ENCODE measurements at places on chromosomes 7 and 10. TPM values are rescaled to one million over a fixed set of nuclear protein-coding genes. Genes with fewer than 3 reads are reported as not detected.

The PCLO gene
- total RNA-seq: 0.17 TPM

DNA sequence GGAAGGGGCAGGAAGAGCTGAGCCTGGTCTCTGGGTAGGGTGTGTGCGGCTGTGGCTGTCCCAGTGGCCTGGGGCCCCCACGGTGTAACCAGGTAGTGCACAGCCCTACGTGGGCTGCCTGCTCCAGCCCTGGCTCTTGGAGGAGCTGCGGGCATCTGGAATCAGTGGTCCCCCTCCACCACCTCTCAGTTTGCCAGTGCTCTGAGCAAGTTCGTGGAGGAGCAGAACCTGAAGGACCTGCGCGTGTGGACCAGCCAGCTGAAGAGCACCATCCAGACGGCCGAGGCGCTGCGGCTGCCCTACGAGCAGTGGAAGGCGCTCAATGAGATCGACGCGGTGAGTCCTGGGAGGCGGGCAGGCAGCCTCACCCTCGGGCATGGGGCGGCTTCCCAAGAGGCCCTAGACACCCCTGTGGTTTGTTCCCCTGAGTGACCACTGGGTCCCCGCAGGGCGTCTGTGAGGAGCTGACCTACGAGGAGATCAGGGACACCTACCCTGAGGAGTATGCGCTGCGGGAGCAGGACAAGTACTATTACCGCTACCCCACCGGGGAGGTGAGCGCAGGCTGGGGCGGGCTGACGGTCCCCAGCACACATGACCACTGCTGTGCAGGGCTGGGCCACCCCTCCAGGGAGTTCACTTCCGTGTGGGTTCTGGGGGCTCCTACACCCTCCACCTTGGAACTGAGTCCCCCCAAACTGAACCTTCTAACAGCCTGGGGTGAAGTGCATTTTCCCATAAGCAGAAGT is 18.6 kb downstream of the PFKFB3 start:
- no peak for DNase-seq

DNA sequence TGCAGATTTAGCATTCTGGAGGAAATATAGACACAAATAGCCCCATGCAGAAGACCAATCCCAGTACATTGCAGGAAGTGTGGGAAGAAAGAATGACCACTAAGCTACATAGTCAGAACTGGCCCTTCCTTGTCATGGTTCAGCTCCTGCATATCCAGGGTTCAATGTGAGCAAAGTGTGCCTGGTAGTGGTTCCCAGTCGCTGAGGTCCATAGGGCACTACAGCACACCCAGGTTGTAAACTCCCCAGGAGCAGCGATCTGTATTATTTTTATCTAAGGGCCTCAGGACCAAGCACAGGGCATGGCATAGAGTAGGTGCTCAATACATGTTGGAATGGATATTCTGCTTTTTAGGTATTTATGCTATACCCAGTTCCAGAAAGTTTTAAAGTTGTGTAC is 114.4 kb downstream of the RTKN2 start:
- no peak for DNase-seq

- DNase-seq: no peak
Measured at GRCh38 chr7:139618482-139619366, 95.2 kb downstream of the CLEC2L start.

The CNPY1 gene
- not detected for total RNA-seq

DNA sequence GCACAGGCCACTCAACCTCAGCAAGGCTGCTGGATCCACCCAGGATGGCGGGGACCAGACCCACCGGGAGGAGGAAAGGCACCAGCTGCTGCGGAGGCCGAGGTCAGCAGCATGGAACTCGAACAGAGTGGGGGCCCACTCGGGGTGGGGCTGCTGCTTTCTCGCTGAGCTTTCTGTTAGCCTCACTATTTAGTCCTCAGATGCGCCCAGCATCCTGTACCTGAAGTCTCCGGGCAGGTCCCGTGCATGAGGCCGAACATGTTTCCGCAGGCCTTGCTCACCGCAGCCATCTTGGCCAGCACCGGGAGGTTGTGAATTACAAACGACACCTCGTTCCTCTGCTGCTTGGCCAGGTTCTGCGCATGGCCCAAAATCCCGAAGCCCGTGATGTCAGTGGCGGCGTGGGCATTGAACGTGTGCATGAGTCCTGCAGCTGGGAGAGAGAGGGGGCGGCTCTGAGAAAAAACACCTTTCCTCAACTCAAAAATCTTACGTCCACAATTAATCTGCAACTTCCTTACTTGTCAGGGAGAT is 22.8 kb upstream of the PHYH start:
- no peak for DNase-seq

All from fibroblast of lung (primary cell).